ENCODE measurements at places on chromosomes 11 and 22.

- no peak for DNase-seq
These were observed 1.1 kb downstream of the MTMR2 start for GRCh38 chr11:95922536-95923438.

DNA sequence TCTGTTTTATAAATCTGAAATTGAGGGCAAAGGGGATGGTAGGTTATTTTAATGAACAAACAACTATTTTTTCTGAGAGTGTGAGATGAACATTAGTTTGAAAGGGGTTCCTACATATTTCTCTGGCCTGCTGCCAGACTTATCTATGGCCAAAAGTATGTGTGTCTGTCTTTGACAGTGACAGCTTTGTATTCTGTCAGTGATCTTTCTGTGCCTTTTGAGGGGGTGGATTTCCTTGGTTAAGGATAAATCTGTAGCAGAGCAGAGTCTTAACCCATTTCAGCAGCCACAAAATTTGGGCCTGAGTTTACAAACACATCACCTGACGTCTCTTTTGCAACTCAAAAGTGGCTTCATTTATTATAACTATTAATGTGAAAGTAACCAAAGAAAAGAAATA is 30.9 kb downstream of the ZFTA start:
- DNase-seq = no peak

DNA sequence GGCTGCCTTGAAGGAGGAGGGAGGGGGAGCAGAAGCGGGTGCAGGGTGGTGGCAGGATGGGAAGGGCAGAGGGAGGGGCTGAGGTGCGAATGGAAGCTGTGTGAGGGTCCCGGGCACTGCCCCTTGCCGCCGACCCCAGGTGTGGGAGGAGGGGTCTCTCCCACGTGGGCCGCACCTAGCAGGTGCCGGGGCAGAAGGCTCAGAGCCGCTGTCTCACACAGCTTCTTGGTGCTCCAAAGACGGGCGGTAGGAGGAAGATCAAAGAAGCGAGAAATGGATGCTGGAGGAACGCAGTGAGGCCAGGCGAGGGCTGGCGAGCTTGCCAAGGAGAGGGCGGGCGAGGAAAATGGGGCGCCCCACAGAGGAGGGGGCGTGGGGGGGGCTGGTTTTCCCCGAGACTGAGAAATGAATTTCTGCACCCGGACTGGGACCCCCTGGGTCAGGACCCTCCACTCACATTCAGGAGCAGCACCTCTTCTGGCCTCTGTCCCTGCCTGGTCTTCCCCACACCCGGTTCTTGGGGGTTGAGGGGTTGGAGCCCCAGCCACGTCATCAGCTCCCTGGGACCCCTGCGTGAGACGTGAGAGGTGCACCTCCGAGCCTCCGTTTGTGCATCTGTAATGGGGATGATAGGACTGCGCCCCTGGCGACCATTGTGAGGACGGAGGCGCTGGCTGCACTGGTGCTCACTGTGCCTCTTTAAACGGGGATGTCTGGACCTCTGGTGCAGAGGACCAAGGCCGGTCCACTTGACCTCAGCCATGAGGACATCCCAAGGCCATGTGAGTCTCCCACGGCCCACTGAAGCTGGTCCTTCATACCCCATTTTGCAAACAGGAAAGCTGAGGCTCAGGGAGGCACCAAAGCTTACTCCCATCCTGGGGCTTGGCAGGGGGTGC is 16.8 kb downstream of the LSP1 start:
- no peak for DNase-seq

GRCh38 chr11:118791111-118791960 is at the start of gene DDX6:
Gene DDX6 (minus strand): TSS chr11:118791164. CDS start chr11:118786251, 4,913 bp downstream.
- peak; percentile 69 for DNase-seq

DNA sequence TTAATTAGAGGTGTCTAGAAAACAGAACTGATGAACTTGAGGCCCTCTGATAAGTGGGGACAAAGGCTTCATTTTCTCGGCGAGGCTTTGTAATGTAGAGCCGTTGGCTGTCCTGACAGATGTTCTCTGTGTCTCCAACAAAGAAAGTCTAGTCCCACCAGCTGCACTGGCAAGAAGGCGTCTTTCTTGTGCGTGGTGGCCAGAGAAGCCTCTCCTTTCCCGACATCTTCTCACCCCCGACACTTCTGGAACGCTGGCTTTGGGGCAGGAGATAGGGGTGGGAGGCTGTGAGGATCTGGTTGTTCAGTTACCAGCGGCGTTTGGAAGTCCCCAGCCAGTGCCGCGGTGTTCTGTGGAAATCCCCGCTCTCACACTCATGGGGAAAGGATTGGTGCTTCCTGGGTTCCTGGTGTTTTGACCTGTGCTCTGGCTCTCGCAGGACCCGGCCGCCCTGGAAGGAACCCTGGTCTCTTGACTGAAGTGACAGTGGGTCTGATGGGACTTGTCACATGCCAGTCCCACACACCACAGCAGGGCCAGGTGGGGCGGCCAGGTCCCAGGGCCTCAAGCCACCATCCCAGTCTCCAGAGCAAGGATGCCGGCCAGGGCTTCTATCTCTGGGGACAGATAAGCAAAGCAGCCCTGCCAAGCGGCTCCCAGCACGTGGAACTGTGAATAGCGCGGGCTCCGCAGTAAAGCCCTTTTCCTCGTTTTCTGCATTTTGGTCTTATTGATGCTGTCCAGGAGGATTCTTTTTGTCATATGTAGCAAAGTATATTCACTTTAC is 23.2 kb downstream of the FADS2 start:
- DNase-seq = no peak

Measured in spinal cord (tissue), 10 donors.